Natural killer cell treated with Interleukin-12 subunit alpha and Interleukin-12 subunit beta and Interleukin-15 and Interleukin-18, amount 100 ng/mL, for 72 hours (primary cell): ENCODE measurements at places on chromosomes 6 and 20. TPM values are rescaled to one million over a fixed set of nuclear protein-coding genes. Genes with fewer than 3 reads are reported as not detected.

The TOMM34 gene
- 34.9 TPM for total RNA-seq

The ANKEF1 gene
- total RNA-seq, result 4.4 TPM

The C6orf132 gene
- total RNA-seq, result 0.17 TPM

The TSPO2 gene
- not detected for total RNA-seq

The HSPA12B gene
- not detected for total RNA-seq

The CTSA gene
- 42.2 TPM for total RNA-seq

The MAS1 gene
- total RNA-seq, result 0.02 TPM
